ENCODE measurements at places on chromosomes 6 and 20. TPM values are rescaled to one million over a fixed set of nuclear protein-coding genes. Genes with fewer than 3 reads are reported as not detected.

- no peak for DNase-seq
Observed at GRCh38 chr20:59069026-59069425, 26.4 kb upstream of the PRELID3B start.

GRCh38 chr20:46406200-46406985 lies at the start of gene ELMO2:
ELMO2 (minus strand) TSS chr20:46406615; CDS start chr20:46394482, 12,133 bp downstream.
- peak; percentile 89 for DNase-seq

DNA sequence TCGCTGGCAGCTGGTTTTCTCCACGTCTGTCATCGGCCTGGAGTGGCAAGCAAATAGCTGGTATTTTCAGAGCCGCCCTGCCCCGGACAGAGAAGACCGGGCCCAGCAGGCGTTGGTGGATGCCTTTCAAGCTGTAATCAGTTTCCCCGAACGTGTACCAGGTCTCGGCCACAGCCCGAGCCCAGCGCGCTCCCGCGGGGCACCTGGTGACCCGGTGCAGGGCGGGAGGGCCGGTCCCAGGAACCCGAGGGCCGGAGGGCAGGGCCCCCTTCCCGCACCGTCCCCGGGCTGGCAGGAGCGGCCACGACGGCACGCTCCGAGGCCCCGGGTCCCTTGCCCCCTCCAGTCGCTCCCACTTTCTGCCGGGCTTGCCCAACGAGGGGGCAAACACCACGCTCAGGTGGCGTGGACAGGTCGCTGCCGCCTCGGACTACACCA lies 348 bp upstream of the PYGB start:
- no peak for DNase-seq

GRCh38 chr6:167863897-167864296 lies 37.2 kb downstream of the AFDN start:
- DNase-seq = no peak

DNA sequence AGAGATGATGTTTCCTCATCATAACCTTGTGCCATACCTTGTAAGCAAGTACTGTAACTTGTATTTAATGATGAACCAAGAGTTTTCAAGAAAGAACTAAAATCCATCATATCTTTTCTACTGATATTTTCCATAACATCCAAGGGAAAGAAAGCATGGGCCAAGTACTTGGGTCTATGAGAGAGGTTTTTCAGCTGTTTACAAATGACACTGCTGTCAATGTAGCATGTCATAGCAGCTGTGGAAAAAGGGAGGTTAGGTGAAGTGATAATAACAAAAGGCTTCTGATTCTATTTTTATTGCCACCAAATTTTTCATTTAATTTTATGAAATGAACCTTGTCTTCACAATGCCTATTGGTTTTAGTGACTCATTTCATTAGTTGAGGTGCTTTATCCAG lies 482.3 kb downstream of the LMBRD1 start:
- no peak for DNase-seq

The ZNF311 gene
- total RNA-seq = not detected

The DSTN gene
- total RNA-seq = 202 TPM

The MCM8 gene
- total RNA-seq = 21.9 TPM

The PFDN4 gene
- 71.5 TPM for total RNA-seq

The FAM83B gene
- 16.9 TPM for total RNA-seq

The UST gene
- 6.1 TPM for total RNA-seq

The BANF2 gene
- total RNA-seq = not detected

The SLC44A4 gene
- total RNA-seq = 0.74 TPM

The MAP3K4 gene
- total RNA-seq = 46.5 TPM

The CYP24A1 gene
- 267 TPM for total RNA-seq

The GUCA1A gene
- not detected for total RNA-seq

The PDE7B gene
- total RNA-seq = 0.61 TPM

The SLC35F1 gene
- 0.07 TPM for total RNA-seq

All from HCT116 (cell line).